ENCODE measurements at places on chromosomes 2 and 18.
A peak's percentile ranks its signal among the peaks of the same experiment; 100 is the strongest.

GRCh38 chr2:145068509-145068908 is 548.6 kb upstream of the ZEB2 start:
- DNase-seq: no peak

- no peak for DNase-seq
These were observed 555.0 kb downstream of the ZEB2 start for GRCh38 chr2:143964891-143965290.

GRCh38 chr2:101113441-101114267 is 37.5 kb downstream of the TBC1D8 start:
- peak; percentile 49 for DNase-seq

DNA sequence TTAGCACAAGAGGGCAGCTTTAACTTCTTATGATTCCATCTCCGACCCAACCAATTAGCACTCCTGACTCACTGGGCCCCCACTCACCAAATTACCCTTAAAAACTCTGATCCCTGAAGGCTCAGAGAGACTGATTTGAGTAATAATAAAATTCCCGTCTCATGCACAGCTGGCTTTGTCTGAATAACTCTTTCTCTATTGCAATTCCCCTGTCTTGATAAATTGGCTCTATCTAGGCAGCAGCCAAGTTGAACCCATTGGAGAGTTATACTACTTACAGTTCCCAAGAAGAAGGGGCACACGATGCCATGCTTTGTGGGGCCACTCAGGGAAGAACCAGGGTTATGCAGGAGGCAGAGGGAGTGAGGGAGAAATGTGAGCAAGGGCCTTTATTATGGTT is 632.8 kb downstream of the TSN start:
- DNase-seq: no peak

DNA sequence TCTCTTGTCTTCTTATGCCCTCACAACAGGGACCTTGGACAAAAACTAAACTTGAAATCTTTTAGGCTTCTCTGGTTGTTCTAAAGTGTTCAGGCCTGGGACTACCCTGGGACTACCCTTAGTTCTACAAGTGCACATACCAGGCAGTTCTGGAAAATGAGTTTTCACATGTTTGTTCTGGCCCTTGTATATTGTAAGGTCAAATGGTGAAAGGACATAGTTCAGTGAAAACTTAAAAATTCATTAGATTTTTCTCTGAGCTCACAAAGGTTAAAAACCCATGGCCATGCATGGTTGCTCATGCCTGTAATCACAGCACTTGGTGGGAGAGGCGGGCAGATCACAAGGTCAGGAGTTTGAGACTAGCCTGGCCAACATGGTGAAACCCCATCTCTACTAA is 875.5 kb upstream of the FAM98A start:
- no peak for DNase-seq

- no peak for DNase-seq
These were observed 1.0 kb upstream of the LDAH start for GRCh38 chr2:20823917-20824316.

DNA sequence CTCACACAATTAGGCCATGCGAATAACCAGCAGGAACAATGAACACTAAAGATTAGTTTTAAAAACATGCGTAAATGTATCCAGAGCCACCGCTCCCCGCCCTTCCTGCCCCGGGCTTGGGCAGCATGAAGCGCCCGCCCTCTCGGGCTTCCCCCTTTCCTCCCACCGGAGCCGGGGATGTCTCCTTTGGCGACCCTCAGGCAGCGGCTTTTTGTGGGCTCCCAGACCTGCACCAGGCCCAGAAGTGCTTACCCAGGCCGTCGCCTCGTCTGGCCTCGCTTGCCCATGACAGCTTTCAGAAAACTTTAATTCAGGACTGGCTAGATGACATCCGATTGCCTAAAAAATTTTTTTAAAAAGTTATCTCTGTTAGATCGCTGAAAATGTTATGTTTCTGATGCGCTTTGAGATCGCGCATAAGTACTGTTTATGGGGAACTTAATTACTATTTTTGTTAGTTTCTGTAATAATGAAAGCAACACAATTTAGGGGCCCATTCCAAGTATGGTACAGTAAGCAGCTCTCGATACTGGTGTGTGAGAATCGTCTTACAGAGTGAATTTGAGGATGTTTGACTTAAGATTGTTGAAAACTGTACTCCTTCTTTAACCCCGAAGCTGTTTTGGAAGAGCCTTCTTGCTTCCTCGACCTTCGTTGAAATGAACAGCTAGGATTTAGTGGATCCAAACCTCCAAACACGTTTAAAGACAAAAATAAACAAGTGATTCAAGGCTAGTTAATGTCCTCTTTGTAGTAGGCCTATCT is 1.1 kb downstream of the MAP3K20 start:
- peak; percentile 53 for DNase-seq

DNA sequence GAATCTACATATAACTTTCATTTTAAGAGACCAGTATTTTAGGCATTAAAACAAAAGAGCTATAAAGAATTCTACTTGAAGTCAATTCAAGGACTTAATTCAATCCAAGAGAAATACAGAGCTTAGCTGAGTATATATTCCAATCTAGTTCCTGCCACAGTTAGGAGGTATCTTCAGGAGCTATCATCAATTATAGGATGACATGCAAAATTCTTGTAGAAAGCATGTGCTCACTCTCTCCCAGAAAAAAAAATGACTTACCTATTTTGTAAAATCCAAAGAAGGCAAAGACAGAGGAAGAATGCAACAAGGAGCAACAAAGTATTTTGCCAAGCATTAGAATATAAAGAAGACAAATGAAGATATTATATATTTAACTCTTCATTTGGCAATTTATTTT is 31.8 kb upstream of the CFAP36 start:
- DNase-seq: no peak

DNA sequence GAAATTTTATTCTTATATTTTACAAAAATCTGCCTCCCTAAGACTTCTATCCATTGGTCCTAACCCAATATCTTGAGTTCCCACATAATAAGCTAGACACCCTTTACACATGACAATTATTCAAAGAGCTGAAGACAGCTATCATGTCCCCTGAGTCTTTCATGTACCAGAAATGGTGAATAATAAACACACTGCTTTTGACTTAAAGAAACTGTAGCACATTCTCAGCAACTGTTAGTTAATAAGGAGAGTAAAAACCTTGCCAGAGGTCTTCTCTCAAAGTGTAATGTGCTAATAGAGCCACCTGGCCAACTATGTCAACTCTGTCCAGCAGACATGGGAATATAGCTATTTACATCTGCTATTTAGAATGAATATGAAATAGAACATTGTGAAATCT is 109.7 kb upstream of the ARL5A start:
- no peak for DNase-seq

DNA sequence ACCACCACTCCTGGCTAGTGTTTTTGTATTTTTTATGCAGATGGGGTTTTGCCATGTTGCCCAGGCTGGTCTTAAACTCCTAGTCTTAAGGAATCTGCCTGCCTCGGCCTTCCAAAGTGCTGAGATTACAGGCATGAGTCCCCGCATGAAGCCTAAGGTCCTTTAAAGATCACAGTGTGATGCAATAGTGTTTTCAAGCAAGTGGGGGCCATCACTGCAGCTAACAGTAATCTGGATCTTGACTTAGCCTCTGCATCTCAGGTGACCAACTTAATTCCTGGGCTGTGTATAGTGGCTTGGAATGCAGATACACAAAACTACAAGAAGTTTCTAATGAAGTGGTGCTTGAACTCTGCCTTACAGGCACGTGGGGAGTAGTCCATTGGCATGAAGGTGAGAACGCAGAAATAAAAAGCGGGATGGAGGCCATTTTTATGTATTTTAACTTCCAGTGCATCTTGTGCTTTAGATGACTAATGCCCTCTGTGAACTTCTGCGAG is 334.4 kb upstream of the SPRED2 start:
- DNase-seq: no peak

DNA sequence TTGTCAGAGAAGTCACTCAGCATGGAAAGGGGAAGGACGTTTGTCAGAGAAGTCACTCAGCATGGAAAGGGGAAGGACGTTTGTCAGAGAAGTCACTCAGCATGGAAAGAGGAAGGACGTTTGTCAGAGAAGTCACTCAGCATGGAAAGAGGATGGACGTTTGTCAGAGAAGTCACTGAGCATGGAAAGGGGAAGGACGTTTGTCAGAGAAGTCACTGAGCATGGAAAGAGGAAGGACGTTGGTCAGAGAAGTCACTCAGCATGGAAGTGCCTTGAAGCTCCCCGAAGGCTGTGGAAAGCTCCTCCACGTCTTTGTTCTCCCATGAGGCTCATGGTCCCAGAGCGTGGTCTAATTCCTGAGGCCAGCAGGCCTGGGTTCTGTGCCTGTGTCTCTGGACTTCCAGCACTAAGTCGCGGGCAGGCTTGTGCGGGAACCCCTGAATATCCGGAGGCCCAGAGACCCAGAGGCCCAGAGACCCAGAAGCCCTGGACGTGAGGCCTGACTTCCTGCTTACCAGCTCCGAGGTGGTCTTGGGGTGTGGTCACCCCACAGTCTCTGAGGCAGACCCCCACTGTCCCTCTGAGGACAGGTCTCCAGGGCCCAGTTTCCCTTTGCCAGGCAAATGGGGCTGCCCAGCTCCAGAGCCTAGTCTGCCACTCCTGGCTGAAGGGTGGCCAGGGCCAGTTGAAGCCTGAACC is 70.4 kb upstream of the TWIST2 start:
- DNase-seq: no peak

DNA sequence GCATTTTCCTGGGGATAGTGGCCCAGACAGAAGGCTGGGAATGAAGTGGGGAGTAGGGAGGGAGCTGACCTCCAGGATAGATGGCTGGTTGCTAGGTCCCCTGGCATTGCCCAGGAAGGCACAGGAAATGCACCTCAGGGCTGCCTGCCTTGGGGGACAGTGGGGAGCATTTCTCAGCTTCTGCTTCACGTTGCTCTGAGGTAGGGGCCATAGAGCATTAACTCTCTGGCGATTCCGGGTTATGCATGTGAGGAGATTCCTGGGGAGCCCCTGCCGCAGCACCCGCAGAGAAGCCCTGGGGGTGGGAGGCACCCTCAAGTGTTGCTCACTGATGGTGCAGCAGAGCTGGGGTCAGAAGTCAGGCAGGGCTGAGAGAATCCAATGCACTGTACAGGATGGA is 256.5 kb downstream of the CYP26B1 start:
- DNase-seq: no peak

- DNase-seq: no peak
These were observed 6.5 kb upstream of the PPP3R1 start for GRCh38 chr2:68258851-68259250.

- peak; percentile 85 for DNase-seq
These were observed 128.7 kb upstream of the GLI2 start for GRCh38 chr2:120606931-120607330.

DNA sequence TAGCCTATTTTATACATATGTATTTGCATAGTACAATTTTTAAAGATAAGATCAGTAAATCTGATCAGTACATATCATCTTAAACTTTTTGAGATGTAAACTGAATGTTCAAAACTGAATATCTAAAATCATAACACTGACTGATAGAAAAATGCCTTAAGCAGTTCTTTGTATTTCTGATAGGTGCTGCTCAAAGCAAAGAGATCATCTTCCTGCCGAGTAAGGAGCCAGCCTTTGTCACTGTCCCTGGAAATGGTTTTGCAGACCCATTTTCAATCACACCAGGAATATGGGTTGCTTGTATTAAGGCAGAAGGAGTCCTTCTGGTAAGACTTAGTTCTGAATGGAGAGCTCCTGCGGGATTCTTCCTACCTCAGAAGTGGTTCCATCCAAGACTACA is 135.0 kb downstream of the LAMA3 start:
- DNase-seq: peak; percentile 14

GRCh38 chr2:191170301-191170636 is 19.5 kb upstream of the STAT4 start:
- no peak for DNase-seq

- peak; percentile 28 for DNase-seq
These were observed 76.4 kb upstream of the ZEB2 start for GRCh38 chr2:144596073-144596871.

- no peak for DNase-seq
These were observed 60.6 kb downstream of the IL1R2 start for GRCh38 chr2:102052365-102052764.

DNA sequence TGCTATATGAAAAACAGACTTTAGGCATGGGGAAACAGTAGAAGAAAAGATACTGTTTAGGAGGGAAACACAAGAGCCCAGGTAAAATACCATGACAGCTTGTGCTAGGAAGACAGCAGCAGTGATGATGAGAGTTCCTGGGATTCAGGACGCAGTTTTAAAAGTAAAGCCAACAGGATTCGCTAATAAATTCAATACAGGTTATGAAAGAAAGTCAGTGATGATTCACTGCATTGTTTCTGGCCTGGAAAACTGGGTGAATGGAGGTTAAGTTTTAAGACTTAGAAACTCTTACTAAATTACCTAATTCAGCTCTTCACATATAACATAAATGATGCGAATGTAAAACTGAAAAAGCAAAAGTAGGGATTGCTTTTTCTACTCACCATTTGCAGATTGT is 27.9 kb upstream of the RNU4ATAC start:
- no peak for DNase-seq

GRCh38 chr2:188439986-188440385 is 148.3 kb downstream of the GULP1 start:
- no peak for DNase-seq

- DNase-seq: no peak
These were observed 41.8 kb upstream of the TMEM178A start for GRCh38 chr2:39623917-39624316.

GRCh38 chr2:27929916-27930486 is 39.5 kb downstream of the BABAM2 start:
- no peak for DNase-seq

DNA sequence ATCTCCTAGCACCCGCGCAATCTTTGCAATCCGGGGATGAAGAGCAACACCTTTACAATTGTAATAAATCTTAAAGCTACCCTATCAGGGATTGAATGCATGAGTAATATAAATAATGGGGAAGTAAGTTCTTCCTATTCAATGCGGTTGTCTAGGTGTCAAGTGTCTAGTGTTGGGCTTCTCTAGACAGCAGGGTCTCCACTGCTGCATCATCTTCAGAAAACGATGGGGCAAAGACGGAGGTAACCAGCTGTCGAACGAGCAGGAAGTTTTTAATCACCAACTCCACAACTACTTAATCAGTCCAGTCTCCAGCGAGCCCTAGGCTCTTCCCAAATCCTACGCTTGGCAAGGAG is 573 bp downstream of the STAM2 start:
- no peak for DNase-seq
